ENCODE measurements at places on chromosomes 1 and 21.

- DNase-seq: peak; percentile 14
Measured at GRCh38 chr1:159132271-159132881, 39.0 kb upstream of the CADM3 start.

GRCh38 chr1:150146849-150147542, 2.7 kb upstream of the PLEKHO1 start:
- DNase-seq: no peak

DNA sequence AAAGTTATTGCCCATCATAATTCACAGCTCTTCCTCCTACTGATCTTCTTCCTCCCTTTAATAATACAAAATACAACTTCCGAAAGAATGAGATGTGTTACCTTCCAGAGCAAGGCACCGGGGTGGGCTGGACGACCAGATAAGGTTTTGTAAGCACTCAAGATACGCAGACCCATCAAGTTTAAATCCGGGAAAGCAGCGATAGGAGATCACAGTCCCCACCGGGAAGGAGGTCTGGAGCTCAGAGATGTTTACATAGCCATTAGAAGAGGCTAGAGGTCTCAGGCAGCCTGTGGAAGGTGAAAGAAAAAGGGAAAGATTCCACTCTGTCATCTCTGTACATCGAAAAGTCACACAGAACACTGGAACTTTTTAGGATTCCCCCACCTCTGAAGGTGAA, 99.4 kb downstream of the SUSD4 start:
- DNase-seq: no peak

GRCh38 chr1:6037338-6037762, 8.3 kb upstream of the KCNAB2 start:
- DNase-seq: no peak

- DNase-seq: no peak
Measured at GRCh38 chr1:230148126-230148652, 81.2 kb downstream of the GALNT2 start.

DNA sequence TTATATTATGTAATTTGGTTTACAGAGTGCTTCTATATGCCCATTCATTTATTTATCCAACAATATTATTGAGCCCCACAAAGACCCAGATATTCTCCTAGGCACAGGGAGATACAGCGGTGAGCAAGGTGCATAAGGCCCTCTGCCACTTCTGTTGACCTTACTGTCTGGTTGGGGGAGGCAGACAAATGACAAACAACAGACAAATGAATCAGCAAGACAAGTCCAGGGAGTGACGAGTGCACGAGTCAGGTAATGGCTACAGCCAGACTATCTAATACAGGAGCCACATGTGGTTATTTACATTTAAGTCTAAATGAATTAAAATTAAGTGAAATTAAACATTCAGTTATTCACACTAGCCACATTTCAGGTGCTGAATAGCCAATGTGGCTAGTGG, 22.0 kb upstream of the BCAR3 start:
- DNase-seq: no peak

DNA sequence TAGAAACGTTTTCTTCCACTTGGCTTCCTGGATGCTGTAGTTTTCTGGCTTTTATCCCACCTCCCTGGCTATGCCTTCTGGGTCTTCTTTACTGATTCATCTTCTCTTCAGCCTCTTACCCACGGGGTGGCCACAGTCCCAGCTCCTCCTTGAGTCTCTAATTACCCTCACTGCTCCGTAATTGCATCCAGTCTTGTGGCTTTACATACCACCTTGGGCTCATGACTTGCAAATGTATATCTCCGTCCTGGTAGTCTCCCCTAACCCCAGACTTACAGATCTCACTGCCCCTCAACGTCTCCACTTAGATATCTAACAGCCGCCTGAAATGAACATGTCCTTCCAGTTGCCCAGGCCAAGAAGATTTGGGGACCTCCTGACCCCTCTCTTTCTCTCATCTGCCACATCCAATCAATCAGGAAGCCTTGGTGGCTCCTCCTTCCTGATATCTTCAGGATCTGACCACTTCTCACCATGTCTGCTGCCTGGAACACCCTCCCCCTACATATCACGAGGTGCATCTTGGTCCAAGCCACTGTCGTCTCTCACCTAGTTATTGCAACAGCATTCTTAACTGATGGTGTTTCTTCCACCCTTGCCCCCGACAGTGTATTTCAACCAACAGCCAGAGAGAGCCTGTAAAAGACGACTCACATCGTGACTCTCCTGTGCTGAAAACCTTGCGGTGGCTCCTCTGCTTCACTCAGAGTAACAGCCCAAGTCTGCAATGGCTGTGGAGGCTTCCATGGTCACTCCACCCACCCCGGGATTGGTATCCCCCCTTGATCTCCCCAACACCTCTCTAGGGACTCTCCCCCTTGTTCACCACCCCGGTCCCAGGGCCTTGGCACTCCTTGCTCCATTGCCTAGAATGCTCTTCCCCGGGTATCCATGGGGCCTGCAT, 219.0 kb upstream of the POU3F1 start:
- no peak for DNase-seq

Data from activated CD8-positive, alpha-beta memory T cell treated with anti-CD3 and anti-CD28 coated beads for 1 hour (primary cell).